ENCODE measurements at places on chromosomes 6 and 20.

DNA sequence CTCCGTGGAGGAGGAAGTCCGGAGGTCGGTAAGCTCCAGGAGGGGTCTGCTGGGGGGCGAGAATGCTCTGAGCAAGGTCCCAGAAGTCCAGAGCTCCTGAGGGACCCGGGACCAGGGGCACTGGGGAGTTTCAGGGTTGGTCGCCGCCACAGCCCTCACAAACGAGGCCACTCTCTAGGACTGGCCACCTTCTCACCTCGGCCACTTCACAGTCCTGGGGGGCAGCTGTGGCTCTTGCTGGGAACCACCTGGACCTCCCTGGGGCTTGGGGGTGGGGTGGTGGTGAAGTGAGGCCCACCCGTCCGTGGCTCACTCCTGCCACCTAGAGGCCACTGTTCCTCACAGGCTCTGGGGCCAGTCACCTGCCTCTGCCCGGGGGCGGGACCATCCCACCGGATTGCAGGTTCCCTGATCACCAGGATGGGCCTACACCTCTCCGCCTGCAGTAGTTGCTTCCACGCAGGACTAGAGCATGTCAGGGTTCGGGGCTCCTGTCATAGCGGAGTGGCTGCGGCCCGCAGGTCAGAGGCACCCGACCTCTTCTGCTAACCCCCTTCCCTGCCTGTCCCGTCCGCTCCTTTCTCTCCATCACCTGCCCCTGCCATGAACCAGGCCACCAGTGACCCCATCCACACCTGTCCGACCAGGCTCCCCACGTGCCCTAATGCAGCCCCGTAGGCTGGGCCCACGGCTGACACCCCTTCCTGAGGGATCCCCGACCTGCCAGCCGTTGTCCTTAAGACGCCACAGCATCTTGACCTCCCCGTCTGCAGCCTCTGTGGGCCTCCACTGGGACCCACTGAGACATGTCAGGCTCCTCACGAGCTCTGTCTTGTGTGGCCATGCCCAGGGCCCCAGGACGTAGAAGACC is 5.1 kb upstream of the TCEA2 start:
- DNase-seq = no peak

DNA sequence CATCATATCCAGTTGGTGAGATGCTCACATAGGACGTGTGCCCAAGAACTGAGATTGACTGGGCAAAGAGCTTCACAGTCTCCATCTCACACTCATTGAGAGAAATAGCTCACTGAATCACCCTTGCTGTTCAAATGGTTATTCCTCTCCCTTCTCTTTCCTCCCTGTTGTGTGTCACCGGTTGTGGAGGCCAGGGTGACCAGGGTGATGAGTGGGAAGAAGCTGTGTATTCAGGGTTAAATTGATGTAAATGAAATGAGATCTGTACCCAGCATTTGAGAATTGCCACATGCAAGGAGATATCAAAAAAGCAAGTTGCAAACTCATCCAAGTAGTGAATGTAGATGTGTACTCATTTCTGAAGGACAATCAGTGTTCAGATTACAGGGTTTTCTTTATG is 36.6 kb upstream of the VAPB start:
- DNase-seq = no peak

DNA sequence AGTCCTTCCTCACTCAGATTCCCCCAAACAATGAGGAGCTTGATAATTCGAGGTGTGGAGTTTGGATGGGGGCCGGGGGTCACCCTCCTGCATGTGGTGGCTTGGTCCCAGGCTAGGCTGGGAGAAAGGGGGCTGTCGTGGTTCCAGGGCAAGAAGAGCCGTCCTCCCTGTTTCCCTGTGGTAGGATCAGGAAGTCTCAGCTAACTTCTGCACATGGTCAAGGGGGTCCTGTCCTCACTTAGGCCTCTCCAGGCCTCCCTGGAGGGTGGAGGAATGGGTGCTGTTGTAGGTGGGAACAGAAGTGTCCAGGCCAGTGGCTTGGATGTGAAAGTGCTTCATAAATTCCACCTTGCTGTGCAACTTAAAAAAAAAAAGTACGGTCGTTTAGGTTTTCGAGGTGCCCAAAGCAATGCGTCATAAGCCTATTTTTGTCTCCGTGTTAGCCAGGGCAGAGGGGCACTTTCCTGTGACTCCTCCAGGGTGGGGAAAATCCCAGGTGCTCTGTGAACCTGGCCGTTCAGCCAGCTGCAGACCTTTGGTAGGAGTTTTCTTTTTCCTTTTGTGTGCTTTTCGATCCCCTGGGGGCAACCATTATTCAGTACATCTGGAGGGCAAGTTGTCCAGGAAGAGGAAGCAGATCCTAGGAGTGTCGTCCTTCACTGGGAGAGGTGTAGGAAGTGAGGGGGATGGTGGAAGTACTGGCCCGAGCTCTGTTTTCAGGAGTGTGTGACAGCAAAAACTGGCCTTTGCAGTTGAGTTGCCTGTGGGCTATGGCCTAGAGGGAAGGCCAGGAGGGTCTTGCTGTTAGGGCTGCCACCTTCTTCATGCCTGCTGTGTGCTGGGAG is 9.6 kb downstream of the IGF2R start:
- DNase-seq = no peak

DNA sequence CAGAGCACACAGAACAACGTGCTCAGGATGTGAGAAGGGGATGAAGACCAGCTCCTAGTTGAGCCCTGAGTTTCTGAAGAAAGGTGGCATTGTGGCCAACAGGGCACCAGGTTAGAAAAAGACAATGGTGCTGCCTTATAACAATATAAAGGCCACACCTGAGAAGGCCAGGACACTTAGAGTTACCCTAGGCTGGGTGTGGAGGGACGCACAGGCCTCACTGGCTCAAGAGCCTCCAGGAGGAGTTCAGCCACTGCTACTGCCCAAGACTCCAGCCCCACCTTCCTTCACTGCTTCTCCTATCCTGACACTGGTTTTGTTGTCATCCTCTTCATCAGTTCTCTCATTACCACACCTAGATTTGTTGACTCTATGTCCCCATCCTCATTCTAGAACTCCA is 55.2 kb upstream of the BEND6 start:
- DNase-seq = no peak

- DNase-seq = no peak
These were observed 125.0 kb upstream of the HDGFL1 start for GRCh38 chr6:22444330-22444729.

GRCh38 chr6:82277686-82278085 is 30.1 kb upstream of the IBTK start:
- no peak for DNase-seq

GRCh38 chr6:3627956-3628835 is 123.3 kb downstream of the PXDC1 start:
- no peak for DNase-seq

GRCh38 chr6:74581681-74582080 is 624.2 kb downstream of the COL12A1 start:
- no peak for DNase-seq

DNA sequence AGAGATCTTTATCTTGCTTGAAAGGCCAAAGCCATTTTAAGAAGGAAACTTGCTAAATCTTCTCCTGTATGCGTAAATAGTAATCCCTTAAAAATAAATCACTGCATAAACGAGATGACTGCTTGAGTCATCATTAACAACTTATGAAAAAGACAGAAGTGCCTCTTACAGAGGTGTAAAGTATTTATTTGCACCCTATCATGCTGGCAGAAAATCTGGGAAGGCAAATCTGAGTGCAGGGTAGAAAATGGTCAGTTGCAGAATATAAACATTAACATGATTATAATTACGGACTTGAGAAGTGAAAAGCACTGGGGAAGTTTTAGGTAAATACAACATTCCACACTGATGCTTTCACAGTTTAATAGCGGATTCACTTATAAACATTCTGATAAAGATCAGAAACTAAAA is 67.5 kb upstream of the FBXO30 start:
- no peak for DNase-seq

GRCh38 chr6:156199182-156199581 is 578.0 kb upstream of the ARID1B start:
- DNase-seq = no peak

- no peak for DNase-seq
These were observed 79.1 kb downstream of the FKBP5 start for GRCh38 chr6:35609588-35609987.

GRCh38 chr6:18465410-18466154 is 78.4 kb downstream of the RNF144B start:
- DNase-seq = no peak

- DNase-seq = no peak
These were observed 356.1 kb downstream of the CBLN4 start for GRCh38 chr20:55649254-55649653.

- no peak for DNase-seq
These were observed 370.7 kb downstream of the RFPL4B start for GRCh38 chr6:112717856-112718255.

GRCh38 chr6:79814940-79815339 is 132.4 kb downstream of the ELOVL4 start:
- no peak for DNase-seq

DNA sequence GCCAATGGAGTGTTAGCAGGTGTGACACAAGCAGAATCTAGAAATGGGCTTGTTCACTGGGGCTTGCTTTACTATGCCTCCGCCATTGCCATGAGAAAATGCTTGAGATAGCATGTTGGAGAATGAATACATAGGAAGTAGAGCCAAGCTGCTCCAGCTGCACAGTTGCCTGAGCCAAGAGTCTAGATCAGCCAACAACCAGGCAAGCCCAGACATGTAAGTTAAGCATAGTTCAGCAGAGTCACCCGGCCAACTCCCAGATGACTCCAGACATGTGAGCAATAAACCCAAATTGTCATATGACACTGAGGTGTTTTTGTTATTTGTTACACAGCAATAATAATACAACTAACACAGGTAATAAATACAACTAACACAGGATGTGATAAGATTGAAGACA is 167.9 kb downstream of the HAO1 start:
- no peak for DNase-seq

GRCh38 chr20:38601216-38602184 is at the start of gene ARHGAP40:
TSS of gene ARHGAP40 (plus strand) at chr20:38601809.
- no peak for DNase-seq

DNA sequence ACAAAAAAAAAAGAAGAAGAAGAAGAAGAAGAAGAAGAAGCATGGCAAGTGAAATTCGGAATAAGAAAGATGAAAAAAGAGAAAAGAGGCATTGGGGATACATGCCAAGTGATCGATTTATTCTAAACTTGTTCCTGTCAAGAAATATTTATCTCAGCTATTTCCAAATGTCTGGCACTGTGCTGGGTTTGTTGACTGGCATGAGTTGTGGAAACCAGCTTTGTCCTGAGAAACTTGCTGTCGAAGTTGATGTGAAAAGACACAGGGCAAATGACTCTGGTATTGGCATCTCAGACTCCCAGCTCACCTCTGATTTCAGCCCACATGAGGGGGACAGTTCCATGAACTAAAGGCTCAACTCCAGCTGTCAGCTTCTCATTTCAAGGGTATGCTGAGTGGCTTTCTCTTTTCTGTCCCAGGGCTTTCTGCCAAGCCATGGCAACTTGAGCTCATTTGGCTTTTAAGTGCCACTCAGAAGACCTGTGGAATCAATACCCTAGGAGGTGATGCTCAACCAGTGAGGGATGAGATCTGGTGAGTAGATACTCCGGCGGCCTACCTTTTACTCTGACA is 253.3 kb upstream of the JAG1 start:
- DNase-seq = no peak

GRCh38 chr6:101845621-101846020 is 452.1 kb downstream of the GRIK2 start:
- DNase-seq = no peak

DNA sequence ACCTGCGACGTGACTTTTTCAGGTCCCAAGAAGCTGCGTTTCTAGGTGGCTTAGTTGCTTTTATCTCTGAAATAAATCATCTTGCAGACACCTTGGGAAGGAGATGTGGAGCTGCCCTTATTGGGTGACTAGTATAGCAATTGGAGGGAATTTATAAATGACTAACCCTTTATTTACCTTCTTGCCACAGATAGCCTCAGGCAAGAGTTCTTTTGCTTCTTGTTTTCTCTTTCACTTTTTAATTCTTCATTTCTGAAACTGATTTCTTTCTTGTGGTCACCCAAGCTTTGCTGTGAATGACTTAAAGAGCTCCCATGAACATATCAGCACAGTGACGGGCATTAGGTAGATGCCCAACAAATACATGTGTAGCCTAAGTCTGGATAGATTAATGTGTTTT is 3.0 kb downstream of the ADGRF4 start:
- no peak for DNase-seq

DNA sequence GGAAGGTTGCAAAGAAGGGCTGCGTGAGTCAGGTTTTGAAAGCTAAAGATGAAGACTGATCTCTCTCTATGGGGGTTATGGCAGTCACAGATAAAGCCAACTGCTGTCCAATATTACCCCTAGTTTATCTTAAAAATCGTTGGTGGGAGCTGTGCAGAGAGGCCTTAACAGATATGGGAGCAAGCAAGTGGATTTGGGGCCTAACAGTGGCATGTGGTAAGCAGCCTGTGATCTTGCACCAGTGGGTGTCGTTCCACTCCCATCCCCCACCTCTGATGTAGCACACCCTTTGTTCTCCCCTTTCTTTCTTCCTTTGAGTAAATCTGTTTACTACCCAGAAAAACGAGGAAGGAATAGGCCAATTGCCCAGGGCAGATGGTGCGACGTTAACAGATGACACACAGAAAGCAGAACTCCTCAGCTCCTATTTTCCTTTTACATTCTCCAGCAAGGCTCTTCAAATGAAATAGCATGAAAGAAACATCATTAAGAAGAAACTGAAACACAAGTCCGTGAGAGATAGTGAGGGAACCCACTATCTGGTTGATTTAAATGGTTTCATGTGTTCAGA is 274.1 kb upstream of the CITED2 start:
- no peak for DNase-seq

DNA sequence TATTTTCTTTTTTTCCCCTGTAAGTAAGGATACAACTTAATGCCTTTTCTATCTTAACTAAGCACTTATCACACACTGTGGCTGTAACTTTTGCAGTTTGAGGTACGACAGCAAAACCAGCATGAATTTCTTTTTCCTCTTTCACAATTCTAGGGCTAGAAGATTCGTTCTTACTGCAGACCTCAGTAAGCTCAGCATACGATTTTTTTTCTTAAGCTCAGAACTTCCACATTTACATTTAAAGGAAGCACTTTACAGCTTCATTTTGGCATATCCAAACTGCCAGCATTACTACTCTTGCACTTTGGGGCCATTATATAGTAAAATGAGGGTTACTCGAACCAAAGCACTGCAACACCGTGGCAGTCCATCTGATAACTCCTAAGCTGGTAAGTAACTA is 889 bp upstream of the CHMP4B start:
- DNase-seq = no peak

DNA sequence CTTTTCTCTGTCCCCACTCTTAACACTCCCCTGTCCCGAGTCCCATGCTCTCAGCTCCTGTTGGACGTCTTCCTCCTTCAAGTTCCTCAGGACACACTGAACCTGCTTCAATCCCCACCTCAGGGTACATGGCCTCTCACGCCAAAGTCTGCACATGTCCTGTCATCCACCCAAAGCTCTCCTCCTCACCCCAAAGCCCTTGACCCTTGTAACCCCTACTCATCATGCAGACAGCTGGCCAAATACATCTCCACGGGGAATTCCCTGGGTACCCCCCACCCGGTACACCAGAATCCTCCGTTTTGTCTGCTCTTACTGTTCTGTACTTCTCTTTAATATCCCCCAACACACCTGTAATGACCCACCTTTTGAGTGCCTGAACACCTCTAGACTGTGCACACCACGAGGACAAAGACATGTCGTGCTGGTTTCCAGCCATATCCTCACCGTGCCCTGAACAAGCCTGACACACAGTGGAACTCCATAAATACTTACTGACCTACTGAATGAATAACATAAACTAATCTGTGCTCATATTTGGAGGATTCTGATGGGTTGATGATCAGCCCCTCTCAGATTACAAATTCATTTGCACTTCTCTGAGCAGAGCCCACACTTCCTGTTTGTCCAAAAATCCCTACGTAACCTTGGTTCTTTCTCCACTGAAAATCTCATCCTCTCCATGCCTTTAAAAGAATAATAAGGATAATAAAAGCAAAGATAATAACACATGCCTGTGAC is 66.8 kb upstream of the EYA2 start:
- DNase-seq = no peak

- DNase-seq = no peak
These were observed 231.9 kb downstream of the CLIC5 start for GRCh38 chr6:45783716-45784115.
